ENCODE measurements at places on chromosomes 3 and 15.

DNA sequence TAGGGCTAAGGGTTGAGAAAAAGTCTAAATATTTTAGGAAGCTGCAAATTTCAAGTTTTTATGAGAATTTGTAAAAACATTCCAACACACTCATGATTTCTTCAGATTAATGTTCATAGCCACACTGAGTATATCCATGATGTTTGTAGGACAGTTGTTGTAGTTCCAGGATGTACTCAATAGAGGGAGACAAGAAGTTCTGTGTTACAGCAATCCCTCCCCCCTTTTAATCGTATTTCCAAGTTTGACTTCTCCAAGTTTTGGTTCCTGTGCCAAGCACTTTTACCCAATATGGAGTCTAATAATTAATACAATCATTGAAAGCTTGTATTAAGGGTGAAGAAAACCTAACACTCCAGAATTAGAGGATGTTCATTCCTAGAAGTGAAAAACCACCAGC is 143.4 kb downstream of the FEZF2 start:
- peaks cover 13% of the 10 kb centered on the region for H3K27me3 ChIP-seq
- H3K27ac ChIP-seq: no peak overlapping the region
- no peaks in the 10 kb centered on the region for H3K4me1 ChIP-seq
- no peak overlapping the region for H3K4me3 ChIP-seq
- H3K36me3 ChIP-seq: no peaks in the 10 kb centered on the region
- DNase-seq: no peak

- no peak for DNase-seq
- H3K36me3 ChIP-seq: peaks cover 6% of the 10 kb centered on the region
- H3K4me1 ChIP-seq: peaks cover 6% of the 10 kb centered on the region
- no peak overlapping the region for H3K27ac ChIP-seq
Observed at GRCh38 chr15:41849204-41849603, 10.6 kb downstream of the PLA2G4B start.

GRCh38 chr3:30625541-30626438 is 19.4 kb downstream of the TGFBR2 start:
- peak overlapping the region; percentile 23 for H3K4me3 ChIP-seq
- peaks cover 96% of the 10 kb centered on the region for H3K4me1 ChIP-seq
- H3K27me3 ChIP-seq: no peaks in the 10 kb centered on the region
- peaks cover 67% of the 10 kb centered on the region for H3K36me3 ChIP-seq

- no peak overlapping the region for H3K4me3 ChIP-seq
- no peaks in the 10 kb centered on the region for H3K27me3 ChIP-seq
- no peak overlapping the region for H3K27ac ChIP-seq
- no peak for DNase-seq
- H3K36me3 ChIP-seq: peaks cover 50% of the 10 kb centered on the region
- H3K4me1 ChIP-seq: peaks cover 6% of the 10 kb centered on the region
Observed at GRCh38 chr3:53092942-53093341, 37.3 kb downstream of the RFT1 start.

DNA sequence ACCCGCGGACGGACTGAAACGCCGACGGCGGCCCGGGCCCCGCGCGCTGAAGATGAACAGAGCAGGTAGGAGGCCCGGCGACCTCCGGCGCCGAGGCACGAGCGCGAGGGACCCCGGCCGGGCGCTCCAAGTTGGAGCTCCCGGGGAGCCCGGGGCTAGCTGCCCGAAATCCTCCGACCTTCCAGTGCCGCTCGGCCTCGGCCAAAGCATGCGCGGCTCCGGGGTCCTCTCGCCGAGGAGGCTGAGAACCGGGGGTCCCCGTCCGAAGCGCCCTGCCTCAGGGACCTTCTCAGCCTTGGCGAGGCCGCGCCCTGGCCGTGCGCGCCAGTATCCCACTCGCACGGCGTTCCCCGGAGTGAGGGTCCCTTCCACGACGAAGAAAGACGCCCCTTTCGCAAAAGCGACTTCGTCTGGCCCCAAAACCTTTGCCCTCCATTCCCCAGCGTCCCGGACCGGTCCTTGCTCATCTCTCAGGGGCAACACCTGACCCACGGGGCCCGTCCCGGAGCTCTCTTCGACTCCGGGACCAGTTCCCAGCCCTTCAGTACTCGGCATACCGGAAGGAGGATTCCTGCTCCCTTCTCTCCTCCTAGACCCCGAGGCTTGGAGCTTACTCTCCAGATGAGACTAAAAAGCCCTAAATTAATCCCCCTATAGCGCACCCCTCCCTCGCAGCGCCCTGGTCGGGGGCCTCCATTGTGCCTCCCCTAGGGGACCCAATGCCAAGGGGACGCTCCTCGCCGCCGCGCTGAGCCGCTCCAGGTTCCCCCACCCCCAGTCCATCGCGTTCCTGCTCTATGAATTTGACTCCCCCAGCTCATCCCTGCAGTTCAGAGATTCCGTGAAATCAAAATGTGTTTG is 7.7 kb upstream of the FGD5 start:
- H3K4me1 ChIP-seq: peaks cover 5% of the 10 kb centered on the region
- no peak for DNase-seq
- peaks cover 44% of the 10 kb centered on the region for H3K27me3 ChIP-seq
- no peaks in the 10 kb centered on the region for H3K36me3 ChIP-seq

- no peaks in the 10 kb centered on the region for H3K36me3 ChIP-seq
- H3K27me3 ChIP-seq: no peaks in the 10 kb centered on the region
- H3K4me3 ChIP-seq: no peak overlapping the region
- H3K27ac ChIP-seq: no peak overlapping the region
- DNase-seq: no peak
Observed at GRCh38 chr3:152094406-152094805, 174.3 kb upstream of the MBNL1 start.

Measured in activated CD4-positive, alpha-beta T cell treated with anti-CD3 and anti-CD28 coated beads for 36 hours (primary cell).